Ovary (tissue), 10 donors: ENCODE measurements at places on chromosomes 3 and 15. TPM values are rescaled to one million over a fixed set of nuclear protein-coding genes. Genes with fewer than 3 reads are reported as not detected.

The PPM1L gene
- polyA plus RNA-seq = 7.5 TPM

The SLCO2A1 gene
- 3.6 TPM for polyA plus RNA-seq

The REC114 gene
- not detected for polyA plus RNA-seq

- no peak for DNase-seq
Measured at GRCh38 chr3:116579840-116580239, 129.7 kb upstream of the TUSC7 start.

DNA sequence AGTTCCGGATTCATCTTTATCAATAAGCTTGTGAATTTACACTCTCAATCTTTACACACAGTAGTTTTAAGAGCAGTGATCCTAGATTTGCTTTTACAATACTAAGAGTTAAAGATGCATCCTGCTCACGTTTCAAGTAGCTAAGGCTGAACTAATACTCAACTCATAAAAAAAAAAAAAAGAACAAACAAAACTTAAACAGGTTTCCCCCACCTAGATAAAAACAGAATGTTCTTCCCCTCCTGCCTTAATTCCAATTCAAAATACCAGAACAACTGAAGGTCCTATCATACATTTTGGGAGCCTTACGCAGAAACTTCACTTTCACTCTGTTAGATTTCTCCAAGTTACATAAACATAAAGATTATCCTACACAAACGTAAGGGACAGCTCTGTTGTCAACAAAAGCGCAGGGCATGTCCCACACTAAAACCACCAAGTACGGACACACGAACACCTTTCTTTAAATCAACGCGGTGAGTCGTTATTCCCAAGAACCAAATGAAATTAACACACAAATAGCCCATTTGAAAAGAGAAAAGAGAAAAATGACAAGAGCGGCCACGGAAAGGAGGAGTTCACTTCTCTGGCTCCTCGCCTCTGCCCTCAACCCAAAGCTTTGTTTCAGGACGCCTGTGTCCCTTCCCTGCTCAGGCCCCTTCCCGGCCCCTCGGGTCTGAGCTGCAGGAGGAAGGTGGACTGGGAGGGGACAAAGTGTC, 941 bp downstream of the CBLB start:
- DNase-seq = no peak

GRCh38 chr15:92074646-92075045, 221.1 kb downstream of the SLCO3A1 start:
- DNase-seq = no peak

- DNase-seq = peak; percentile 72
Measured at GRCh38 chr3:126522363-126522788, 1.6 kb upstream of the CHST13 start.

DNA sequence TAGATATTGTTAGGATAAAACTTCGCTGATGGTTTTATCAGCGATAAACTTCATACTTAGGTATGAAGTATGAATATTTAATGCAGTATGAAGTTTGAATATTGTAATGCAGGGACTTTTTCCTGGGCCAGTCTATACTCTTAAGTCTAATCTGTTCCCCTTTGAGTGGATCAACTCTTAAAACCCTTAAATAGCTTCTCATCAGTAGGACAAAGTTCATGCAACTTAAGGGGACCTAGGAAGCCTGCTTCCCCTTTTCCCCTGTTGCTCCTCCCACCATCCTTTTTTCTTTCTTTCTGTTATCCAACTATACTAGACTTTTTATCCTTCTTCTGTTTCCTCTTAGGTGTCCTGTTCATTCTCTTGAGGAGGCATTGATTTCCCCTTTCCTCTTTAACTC, 78.7 kb downstream of the MITF start:
- DNase-seq = no peak

DNA sequence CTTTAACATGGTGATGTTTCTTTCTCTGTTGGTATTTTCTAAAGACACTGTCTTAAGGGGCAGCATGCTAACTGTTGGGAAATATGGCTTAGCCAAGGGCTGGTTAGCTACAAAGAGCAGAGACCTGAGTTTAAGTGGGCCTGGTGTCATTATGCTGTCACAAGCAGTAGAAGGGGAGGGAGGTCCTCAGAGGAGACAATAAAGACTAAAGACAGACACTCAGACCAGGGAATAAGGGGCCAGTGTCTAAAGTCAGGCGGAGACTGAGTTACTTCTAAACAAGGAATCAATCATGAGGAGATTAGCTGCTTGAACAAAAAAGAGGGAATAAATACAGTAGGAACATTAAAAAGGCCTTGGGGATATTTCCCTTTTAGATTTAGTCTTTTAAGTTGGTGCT, 142.7 kb upstream of the DPPA4 start:
- DNase-seq = no peak

DNA sequence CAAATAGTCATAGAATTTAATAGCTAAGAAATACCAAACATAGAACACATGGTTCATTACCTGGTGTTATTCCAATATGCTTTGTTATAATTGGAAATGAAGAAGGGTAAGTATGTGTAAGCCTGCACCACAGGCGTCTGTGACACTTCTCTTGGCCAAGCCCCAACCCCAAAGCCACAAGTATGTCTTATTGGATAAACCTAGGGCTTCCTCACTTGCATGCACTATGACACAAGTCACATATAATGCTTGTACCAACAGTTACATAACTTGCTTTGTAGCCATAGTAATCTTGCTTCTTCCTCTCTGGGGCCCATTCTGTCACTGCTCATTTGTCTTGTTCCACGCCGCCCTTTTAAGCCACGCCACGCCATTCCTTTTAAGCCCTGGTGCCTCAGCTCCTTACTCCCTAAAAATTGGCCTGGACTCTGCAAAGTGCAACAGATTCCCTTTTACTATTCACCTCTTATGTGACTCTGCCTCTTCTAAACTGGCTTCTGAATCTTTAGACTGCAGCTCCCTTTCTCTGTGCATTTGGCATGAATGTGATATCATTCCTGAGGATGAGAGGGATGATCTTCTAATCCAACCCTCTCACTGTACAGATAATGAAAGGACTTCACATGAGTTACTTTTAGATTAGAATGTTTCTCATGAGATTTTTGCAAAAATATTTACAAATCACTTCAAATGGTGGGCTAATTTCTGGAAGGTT, 48.1 kb upstream of the EPHA3 start:
- no peak for DNase-seq

DNA sequence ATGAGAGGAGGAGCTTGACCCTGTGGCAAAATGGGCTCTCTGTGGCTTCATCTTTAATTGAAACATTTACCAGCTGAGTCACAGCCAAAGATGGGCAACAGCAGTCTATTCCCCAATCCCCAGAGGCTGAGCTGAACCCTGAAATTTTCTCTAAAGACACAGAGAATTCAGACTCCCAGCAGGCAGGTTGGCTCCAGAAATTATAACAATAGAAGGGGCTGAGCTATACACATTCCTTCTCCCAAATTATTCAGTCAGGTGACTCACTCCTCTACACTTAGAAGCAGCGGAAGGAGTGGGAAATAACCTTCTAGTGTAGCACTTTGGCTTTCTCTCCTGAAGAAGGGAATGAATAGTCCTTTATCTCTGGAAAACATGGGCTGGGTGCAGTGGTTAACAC, 264.3 kb upstream of the ARHGEF26 start:
- no peak for DNase-seq

DNA sequence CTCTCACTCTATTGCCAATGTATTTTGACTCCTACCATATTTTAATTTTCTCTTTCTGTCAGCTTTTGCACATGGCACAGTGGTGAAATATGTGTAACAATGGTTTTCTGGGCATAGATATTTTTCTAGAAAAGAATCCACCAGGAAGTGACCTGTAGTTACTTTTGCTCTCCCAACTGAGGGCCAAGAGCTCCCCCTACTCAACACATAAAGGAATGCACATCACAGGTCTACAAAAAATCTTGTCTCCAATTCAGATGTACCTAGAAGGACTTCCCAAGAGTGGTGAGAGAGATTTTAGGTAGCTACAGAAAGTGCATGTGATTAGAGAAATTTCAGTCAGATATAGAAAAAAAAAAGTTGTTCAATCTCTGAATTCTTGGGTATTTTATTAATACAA, 15.6 kb downstream of the CPA3 start:
- no peak for DNase-seq

DNA sequence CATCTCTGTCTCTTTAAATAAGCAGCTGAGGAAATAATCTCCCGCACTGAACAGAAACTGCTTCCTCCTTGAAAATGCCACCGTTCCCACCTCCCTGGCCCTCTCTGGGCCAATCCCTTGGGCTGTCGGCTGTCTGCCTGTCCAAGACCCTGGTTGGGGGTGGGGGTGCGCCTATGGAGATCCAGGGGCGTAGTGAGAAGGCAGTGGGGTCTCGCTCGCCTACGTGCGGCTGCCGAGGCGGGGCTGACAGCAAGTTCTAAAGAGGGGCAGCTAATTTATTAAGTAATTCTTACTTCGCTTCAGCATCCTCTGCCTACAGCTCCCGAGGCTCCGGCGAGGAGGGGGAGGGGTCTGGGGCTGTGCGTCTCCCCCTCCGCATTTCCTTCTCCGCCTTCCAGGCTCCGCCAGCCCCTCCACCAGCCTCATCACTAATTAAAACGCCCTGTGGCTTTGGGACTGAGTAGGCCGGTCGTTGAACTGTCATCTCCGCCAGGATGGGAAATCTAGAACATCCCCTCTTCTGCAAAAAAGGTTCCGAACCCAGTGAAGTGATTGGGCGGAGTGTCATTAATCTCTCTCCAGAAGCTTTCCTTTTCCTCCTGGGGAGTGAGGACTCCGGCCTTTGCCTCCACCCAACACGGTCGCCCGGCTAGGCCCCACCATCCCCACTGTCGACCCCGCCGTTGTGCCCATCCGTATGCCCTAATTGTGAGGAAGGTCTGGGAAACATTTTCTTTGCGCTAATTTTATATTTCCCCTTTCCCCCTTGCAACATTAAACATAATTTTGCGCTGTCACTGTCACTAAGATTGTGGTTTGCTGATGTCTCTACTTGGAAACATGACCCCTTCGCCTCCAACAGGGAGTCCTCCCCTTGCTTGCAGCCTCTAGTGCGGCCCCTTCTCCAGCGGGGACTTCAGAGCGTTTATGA, 16.9 kb downstream of the NR2F2 start:
- peak; percentile 72 for DNase-seq
